H4 (cell line): ENCODE measurements at places on chromosomes 2 and 18. TPM values are rescaled to one million over a fixed set of nuclear protein-coding genes. Genes with fewer than 3 reads are reported as not detected.
A peak's percentile ranks its signal among the peaks of the same experiment; 100 is the strongest.

The DPYSL5 gene
- total RNA-seq: 4.5 and 5.0 TPM in 2 replicates

The RALB gene
- total RNA-seq: 31.8 and 34.4 TPM in 2 replicates

The CYS1 gene
- total RNA-seq: 0.43 and 1.1 TPM in 2 replicates

The CELF4 gene
- not detected in 2 replicates for total RNA-seq

The ALPI gene
- total RNA-seq: not detected in 2 replicates

The ANKRD53 gene
- total RNA-seq: not detected in 2 replicates

The RIT2 gene
- total RNA-seq: 2.1 and 5.1 TPM in 2 replicates

- no peak for DNase-seq
Observed at GRCh38 chr2:205013586-205013985, 468.3 kb downstream of the PARD3B start.

DNA sequence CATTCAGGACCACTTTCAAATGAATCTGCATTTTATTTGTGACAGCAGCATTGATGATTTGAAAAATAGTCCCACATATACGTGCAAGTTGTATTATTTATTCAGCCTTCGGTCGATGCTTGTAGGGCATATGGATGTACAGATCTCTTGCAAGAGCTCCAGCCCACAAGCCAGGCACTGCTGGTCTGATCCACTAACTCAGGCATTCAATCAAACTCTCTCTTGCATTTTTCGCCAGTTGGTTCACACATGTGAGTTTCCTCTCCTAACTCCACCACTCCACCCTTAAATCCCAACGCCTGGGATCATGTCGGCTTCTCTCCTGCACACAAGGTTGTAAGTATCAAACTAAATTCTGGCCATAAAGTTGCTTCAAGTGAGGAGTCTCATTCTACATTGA lies 318.7 kb downstream of the CYP26B1 start:
- no peak for DNase-seq

- DNase-seq: no peak
Observed at GRCh38 chr2:2575870-2576386, 244.9 kb upstream of the MYT1L start.

GRCh38 chr2:210356944-210357343 lies 42.0 kb upstream of the MYL1 start:
- DNase-seq: no peak

GRCh38 chr2:112065966-112066365 lies 10.9 kb downstream of the TMEM87B start:
- peak; percentile 45 for DNase-seq

GRCh38 chr2:196361606-196362326 lies 190.4 kb upstream of the STK17B start:
- DNase-seq: peak; percentile 7

DNA sequence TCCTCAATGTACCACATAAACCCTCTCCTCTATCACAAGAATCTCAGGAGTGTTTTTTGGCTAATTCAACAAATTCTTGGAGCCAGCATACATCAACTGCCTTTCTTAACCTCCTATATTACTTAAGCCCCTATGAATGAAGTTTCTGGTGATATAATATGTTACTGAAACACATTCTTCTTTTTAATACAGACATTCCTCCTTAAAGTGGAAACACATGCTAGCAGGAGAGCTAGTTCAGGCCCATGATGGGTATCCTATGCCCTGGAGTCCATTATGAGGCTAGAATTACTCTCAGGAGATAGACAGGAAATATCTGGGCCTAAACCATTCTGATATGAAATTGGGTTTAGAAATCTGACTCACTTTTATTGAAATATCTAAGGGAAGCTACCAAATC lies 26.6 kb upstream of the RMDN2 start:
- no peak for DNase-seq

DNA sequence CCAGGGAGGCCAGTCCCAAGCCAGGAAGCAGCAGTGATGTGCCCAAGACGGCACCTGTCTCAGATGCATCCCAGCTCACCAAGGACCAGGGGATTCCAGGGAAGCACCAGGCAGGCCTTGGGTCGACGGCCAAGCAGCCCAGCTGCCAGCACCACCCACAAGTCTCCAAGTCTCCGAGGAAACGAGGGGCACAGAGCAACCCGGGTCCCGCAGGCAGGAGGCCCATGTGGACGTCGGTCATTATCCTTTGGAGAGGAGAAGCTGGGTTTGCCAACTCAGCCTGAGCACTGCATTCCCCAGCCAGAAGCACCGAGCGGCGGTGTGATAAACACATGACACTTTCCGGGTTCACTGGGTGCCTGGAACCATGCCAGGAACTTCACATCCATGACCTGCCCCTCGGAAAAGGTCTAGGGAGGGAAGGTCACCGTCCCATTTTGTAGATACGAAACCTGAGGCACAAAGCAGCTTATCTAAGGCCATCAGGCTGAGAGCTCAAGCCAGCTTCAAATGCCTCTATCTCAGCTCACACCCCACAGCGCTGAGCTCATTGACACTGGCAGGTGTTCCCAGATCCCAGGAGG lies 104.5 kb downstream of the ZNF516 start:
- DNase-seq: no peak

- DNase-seq: no peak
Observed at GRCh38 chr18:5197461-5197860, 404 bp upstream of the AKAIN1 start.

DNA sequence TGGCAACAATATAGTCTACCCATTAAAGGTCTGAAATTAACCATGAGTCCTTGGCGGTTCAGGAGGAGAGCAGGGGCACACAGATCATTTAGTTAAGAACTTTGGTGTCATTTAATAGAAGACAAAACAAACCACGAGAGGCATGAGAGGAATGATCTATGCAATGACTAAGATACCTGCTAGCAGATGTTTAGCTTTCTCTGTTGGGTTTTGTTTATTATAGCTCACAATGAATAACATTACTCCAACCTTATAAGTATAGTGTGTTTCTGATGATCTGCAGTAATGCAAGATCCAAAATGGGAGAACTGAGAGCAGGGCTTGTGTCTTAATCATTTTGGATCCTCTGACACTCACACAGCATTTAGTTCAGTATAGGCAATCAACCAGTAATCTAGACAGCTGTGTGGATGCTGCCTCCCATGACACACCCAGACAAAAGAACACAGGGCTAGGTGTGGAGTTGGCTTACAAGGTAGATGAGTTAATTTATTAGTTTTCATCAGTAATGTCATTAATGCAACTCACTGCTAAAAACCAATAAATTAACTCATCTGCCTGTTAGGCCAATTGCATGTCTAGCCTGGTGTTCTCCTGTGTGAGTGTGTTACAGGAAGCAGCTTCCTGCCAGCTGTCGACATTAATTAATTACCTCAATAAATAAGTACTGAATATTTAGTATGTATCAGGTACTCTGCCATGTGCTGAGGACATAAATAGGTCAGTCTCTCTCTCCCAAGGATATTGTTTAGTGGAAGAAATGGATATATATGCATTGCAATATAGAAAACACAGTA lies 92.3 kb downstream of the CLIP4 start:
- no peak for DNase-seq

- DNase-seq: no peak
Observed at GRCh38 chr2:15040429-15041084, 408.0 kb downstream of the LRATD1 start.
